HT1080 (cell line): ENCODE measurements at places on chromosomes 6 and 20. TPM values are rescaled to one million over a fixed set of nuclear protein-coding genes. Genes with fewer than 3 reads are reported as not detected.

GRCh38 chr20:37335642-37336368, 10.1 kb upstream of the SRC start:
- no peak for DNase-seq

GSTA2 gene
- not detected in 2 replicates for total RNA-seq

DNA sequence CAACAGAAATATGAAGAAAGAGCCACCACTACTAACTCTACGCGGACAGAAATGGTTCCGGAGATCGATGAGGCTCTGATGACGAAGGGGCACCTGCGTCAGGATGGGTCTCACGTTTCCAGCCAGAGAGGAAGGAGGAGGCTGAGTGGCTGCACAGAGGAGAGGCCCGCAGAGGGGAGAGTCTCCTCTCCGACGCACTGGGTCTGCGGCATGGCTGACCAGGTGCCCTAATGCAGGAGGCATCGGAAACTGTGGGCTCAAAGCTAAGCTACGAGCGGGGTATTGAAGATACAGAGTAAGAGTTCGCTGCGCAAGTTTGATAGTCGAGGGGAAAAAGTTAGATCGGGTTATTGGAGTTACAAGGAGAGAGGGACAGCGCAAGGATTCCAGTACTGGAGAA, 69.9 kb downstream of the TTLL2 start:
- DNase-seq = no peak

- DNase-seq = no peak
Observed at GRCh38 chr6:109071125-109071917, 23.3 kb downstream of the SESN1 start.

SLC2A10 gene
- total RNA-seq = 0.55 TPM in 1 of 2 replicates, not detected in the other

GRCh38 chr6:3771407-3772011, 20.0 kb upstream of the PXDC1 start:
- DNase-seq = no peak

- no peak for DNase-seq
Observed at GRCh38 chr6:168951217-168951616, 302.4 kb downstream of the THBS2 start.

SASH1 gene
- total RNA-seq = 7.5 and 11.6 TPM in 2 replicates

DNA sequence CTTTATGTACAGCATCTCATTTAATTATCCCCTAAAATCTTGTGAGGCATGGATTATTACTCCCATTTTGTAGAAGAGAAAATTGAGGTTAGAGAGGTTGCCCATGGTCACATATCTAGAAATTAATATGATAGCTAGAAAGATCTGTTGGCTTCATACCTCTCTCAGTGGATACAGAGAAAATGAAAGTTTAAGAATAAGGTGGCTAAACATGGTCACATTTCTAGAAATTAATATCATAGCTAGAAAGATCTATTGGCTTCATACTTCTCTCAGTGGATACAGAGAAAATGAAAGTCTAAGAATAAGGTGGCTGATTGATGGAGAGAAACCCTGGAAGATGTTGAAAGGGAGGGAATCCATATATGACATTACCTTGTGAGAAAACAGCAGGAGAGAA, 260.7 kb upstream of the MAN1A1 start:
- DNase-seq = no peak

SYNDIG1 gene
- total RNA-seq = 0.67 and 1.1 TPM in 2 replicates

NKAPL gene
- not detected in 2 replicates for total RNA-seq

- DNase-seq = no peak
Observed at GRCh38 chr6:95128439-95128838, 448.9 kb upstream of the MANEA start.

PTK6 gene
- not detected in 2 replicates for total RNA-seq

DNA sequence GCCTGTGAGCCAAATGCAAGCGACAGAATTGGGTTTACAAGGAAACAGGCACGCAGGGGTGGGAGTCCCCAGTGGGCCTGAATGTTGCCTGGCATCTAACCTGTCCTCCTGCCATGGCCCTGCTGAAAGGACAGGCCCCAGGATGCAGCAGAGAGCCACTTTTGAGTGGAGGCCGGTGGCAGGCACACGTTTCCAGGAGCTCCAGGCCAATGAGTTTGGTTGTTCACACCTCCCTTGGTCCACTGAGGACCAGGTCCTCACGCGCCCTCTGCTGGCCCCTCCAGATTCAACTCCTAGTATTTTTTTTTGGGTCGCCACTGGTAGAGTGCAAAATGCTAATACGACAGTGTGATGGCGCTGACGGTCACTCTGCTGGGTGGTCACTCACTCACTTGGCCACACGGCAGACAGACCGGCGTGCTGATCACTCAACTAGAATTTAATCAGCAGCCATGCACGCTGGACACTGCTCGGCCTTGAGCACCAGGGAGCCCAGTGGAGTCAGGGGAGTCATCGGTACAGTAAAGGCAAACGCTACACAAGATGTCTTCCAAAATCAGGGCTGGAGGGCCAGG, 81.7 kb upstream of the NFATC2 start:
- DNase-seq = peak; percentile 60

ZNF165 gene
- 0.39 and 0.43 TPM in 2 replicates for total RNA-seq

DNA sequence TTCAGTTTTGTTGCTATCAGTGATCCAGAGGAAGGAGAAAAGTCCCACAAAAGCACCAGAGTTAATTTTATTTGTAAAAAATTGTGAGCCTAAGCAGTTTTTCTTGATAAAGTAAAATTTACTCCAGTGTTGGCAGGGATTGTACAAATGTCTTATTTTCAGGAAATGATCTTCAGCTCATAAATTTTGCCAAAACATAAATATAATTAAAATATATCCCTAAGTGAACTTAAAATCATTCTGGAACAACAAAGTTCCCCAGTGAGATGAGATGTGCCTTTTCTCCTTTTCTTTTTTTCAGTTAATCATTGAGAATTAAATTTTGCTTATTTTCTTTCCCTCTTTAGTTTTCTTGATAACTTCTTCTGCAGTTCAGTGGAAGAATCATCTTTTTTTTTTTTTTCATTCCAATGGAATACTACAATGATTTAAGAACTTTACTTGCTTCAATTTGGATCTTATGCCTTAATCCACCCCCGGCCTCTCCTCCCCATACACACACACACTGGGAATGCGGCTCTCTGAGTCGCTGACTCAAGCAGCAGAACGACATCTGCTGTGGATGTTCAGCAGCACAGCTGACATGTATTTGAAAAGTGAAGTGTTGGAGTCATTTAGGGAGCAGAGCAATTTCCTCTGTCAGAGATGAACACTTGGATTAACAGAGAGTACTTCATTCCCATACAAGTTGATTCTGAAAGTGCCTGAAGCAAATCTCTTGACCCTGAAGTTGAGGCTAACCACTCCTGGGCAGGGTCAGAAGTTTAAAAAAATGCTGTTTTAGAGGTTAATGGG, 27.7 kb upstream of the LAMA4 start:
- peak; percentile 81 for DNase-seq

TULP1 gene
- total RNA-seq = not detected in 2 replicates

DNA sequence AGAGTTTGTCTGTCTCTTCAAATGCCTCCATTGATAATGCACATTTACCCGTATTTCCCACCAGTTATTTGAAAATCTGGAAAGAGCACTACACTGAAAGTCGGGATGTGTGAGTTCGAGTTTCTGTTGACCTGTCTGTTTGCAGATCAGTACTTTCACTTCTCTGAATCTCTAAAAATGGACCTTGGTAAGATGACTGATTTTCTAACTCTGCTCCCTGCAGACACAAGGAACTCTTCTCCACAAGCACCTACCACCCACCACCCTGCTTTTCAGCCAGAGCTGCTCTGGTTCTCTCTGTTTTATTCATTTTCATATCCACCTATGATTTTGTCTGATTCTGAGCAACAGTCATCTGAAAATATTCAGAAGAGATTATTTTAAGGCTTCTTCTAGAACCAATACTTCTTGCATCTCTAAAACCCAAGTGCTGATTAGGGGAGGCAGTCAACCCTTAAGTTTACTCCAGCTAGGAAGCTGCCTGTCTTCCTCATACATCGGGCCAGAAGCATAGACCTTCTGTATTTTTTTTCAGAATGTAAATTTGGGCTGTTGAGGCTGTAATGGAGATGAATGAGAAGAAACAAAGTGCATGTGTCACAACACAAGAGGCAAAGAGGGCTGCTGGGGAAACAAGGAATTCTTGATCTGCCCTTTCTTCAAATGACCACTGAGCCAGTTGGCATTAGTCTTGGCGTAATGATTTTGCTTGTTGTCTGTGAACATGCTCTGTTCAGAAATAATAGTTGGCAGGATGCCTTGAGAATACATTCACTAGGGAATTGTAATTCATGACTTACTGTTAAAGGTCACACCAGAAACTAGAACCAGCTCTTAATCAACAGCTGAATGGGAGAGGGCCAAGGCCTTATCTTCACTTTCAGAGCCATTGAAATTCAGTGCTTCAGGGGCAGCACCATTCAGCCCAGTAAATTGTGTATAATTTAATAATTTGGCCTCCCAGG, 85.4 kb upstream of the MYLIP start:
- DNase-seq = no peak

GRCh38 chr6:15551798-15552197, 111.0 kb downstream of the DTNBP1 start:
- DNase-seq = no peak

PPP1R14C gene
- 0.66 and 0.80 TPM in 2 replicates for total RNA-seq

GRCh38 chr20:34951652-34952051, 4.0 kb downstream of the GSS start:
- DNase-seq = no peak

ULBP1 gene
- not detected in 2 replicates for total RNA-seq

GRCh38 chr6:1901556-1901955, 291.8 kb downstream of the FOXC1 start:
- peak; percentile 74 for DNase-seq

PGC gene
- not detected in 2 replicates for total RNA-seq
